Bronchial epithelial cell (primary cell): ENCODE measurements at places on chromosomes 7 and 10. TPM values are rescaled to one million over a fixed set of nuclear protein-coding genes. Genes with fewer than 3 reads are reported as not detected.

WDR86 gene
- 0.13 and 0.79 TPM in 2 replicates for total RNA-seq

MPP7 gene
- 11.1 and 24.6 TPM in 2 replicates for total RNA-seq

SOSTDC1 gene
- not detected in 2 replicates for total RNA-seq

VAX1 gene
- not detected in 2 replicates for total RNA-seq

OR6B1 gene
- not detected in 2 replicates for total RNA-seq

CCL26 gene
- not detected in 2 replicates for total RNA-seq

HYAL4 gene
- under 0.01 and 0.13 TPM in 2 replicates for total RNA-seq

ADAM8 gene
- 34.2 and 41.6 TPM in 2 replicates for total RNA-seq

CTAGE15 gene
- total RNA-seq = 1.4 TPM in 1 of 2 replicates, not detected in the other

CYP17A1 gene
- not detected in 2 replicates for total RNA-seq

NACAD gene
- total RNA-seq = under 0.01 and 0.13 TPM in 2 replicates

GRID2IP gene
- 0.26 TPM in 2 replicates for total RNA-seq

PRXL2A gene
- total RNA-seq = 24.5 and 50.3 TPM in 2 replicates

ACSM6 gene
- total RNA-seq = not detected in 2 replicates
